ENCODE measurements at places on chromosomes 4 and X.

DNA sequence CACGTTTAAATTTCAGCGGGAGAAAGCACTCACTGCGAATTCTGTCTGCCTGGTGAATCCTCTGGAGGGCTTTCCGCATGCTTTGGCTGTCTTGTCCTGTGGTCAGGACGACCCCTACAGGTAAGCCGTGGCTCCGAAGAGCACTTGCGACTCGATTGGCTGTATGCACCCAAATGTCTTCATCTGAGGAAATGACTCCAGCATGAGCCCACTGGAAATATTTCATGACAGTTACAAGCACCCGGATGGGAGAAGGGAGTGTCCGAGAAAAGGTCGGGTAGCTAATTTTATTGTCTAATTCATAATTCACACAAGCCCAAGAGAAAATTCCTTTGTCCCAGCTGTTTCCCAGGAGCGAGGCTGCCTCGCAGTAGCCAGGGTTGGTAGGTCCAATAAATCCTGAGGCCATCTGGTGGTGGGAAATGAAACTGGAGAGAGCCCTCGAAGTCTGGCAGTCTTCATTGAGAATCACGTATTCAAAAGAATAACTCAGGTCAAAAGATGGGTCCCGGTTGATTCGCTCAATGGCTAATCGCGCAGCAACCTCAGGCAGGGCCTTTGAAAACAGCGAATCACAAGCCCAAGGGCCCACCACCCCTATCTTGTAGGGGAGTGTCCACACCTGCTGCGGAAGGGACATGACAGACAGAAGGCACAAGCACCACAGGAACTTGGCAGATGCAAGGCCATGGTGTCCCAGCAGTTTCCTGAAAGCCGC, 6.6 kb downstream of the GUCY2F start:
- no peak for DNase-seq

DNA sequence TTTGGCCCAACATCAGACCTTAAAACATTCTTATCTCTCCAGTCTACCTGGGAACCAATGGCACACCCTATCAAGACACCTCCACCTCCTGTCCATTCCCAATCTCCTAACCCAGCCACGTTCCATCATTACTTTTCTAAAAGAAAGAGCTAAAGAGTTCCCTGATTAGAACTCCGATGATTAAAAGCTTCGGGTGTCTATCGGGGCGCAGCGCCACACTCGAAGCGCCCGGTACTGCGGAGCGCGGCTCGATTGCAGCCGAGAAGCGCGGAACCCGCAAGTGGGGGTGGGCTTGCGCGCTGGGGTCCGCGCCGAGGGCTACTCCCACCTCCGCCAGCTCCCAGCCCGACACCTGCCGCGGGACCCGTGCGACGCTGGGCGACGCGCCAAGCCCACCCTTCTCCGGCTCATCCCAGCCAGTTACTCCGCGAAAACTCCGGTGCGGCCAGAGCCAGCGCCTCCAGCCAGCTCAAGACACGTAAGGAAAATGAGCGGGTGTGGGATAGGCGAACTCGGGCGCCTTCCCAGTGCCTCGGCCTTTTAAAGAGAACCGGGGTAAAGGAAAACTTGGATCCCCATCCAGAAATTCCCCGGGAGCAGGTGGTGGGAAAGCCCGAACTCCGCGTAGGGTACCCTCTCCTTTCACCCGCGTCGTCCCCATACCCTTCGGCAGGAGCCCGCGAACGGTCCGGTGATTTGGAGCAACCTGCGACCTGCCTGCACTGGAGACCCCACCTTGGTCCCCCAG, 593 bp downstream of the NPY1R start:
- no peak for DNase-seq

DNA sequence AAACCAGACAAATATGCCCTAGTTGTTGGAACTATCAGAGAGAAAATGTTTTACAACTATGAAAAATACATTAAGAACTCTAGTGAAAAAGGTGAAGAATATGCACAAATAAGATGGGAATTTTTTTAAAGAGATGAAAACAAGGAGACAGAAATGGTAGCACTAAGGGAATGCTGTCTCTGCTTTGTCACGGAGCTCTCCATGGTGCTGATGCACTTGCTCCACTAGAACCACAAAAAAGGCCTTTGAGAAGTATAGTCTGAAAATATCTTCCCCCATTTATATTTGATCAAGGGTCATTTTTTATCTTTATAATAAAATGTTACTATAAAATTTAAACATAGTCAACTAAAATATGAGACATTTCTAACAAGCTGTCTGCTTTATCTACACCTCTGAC, 1655.5 kb upstream of the AGA start:
- no peak for DNase-seq

- DNase-seq: no peak
Measured at GRCh38 chrX:73262991-73263390, 48.3 kb upstream of the NAP1L2 start.

DNA sequence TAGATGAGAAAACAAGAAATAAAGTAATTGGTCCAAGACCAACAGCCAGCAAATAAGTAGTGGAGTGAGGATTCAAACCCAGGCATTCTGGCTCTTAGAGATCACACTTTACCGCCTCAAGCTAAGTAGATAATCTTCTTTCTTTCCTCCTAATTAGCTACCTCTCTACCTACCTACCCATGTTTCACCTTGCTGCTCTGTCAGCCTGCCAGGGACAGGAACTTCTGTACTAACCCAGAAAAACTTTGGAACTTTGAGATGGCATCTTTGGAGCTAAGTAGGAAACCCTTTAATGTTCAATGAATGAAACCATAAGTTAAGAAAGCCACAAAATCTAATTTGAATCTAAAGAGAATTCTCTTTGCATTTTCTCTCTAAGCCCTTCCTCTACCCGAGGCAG, 145.2 kb downstream of the CHRNA9 start:
- no peak for DNase-seq

- no peak for DNase-seq
Measured at GRCh38 chrX:71910986-71911730, 513 bp downstream of the NHSL2 start.

DNA sequence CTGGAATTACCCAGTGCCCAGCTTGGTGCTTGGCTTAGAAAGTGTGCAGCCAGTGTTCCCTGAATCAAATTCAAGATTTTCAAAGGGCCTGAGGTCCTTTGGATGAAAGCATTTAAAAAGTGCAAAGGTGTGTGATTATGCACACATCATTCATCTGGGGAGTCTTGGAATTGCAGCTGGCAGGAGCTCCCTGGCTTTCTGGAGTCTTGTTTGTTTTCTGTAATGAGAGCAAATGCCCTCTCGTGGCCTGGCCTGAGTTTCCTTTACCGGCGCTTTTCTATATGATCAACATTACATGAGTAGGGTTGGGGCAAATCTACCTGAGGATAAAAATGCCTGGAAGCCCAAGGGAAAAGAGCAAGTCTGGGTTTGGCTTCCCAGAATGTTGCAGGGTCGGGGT, 24.6 kb upstream of the SORCS2 start:
- no peak for DNase-seq

GRCh38 chr4:92658318-92658717, 354.6 kb downstream of the GRID2 start:
- DNase-seq: no peak

- no peak for DNase-seq
Measured at GRCh38 chrX:100645106-100645505, 1.1 kb downstream of the SRPX2 start.

- DNase-seq: no peak
Measured at GRCh38 chr4:138910914-138911336, 104.7 kb upstream of the NOCT start.

DNA sequence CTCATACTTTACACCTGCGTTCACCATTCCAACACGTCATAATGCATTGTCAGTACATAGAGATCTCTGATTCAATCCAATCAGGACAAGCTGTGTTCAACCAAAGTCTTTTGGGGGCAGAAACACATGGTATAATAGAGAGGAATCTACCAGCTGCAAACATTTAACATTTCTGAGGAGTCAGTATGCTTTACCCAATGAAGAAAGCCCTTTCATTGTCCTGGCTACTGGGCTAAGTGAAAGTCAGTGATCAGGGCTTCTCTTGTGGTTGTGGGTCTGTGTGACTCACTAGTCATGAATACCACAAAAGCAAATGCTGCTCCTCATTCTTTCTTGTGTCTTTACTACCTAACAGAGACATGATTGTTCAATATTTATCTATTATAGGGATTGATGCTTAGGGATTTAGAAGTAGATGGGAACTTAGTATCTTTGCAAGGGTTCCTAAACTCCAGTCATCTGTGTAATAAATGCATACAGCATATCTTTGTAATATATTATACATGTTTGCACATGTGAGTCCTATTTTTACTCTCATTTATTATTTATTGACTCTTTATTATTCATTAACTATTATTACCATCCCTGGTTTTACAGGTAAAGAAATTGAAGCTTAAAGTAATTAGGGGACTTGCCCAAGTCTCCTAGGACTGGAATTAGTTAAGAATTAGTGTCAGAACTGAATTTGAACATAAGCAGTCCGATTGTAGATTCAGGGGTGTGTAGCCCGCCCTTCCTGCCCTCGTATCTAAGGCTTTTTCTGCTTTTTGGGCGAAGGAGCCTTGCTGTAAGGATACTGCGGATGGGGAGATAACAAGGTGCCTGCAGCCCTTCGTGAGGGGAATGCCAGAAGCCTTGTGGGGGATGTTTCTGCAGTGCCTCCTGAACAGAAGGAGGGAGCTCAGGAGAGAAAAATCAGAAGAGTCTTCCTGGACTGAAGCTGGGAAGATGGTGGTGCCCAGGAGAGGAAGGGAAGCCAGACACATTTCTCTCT, 353.1 kb upstream of the BOD1L1 start:
- DNase-seq: no peak
